Epithelial cell of alveolus of lung (primary cell): ENCODE measurements at places on chromosomes 2 and 18. TPM values are rescaled to one million over a fixed set of nuclear protein-coding genes. Genes with fewer than 3 reads are reported as not detected.

Gene FN1
- total RNA-seq = 6,279 and 12,176 TPM in 2 replicates

Gene DNAH6
- under 0.01 and 0.08 TPM in 2 replicates for total RNA-seq

Gene MRO
- total RNA-seq = not detected in 2 replicates

Gene RFX8
- total RNA-seq = 0.16 and 3.5 TPM in 2 replicates

Gene UCN
- total RNA-seq = 1.0 and 11.3 TPM in 2 replicates

Gene IL1RN
- total RNA-seq = 0.13 TPM in 1 of 2 replicates, not detected in the other

Gene MROH2A
- not detected in 2 replicates for total RNA-seq
